ENCODE measurements at places on chromosomes 4 and X.

DNA sequence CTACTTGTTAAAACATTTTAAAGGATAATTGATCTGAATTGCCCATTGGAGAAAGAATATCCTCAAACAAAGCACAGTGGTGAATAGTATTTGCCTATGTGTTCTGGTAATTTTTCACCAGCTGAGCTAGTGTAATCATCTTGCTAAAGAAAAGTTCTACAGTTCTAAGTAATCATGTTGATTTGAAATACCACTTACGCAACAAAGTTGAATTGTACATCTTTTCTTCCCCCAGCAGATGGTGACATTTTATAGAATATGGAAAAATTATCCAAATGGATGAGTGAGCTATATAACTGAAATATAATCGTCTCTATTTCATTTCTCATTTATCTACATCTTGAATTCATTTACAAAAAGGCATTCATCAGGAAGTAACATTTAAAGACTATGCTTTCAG is 9.7 kb upstream of the ZNF674 start:
- no peak for DNase-seq

DNA sequence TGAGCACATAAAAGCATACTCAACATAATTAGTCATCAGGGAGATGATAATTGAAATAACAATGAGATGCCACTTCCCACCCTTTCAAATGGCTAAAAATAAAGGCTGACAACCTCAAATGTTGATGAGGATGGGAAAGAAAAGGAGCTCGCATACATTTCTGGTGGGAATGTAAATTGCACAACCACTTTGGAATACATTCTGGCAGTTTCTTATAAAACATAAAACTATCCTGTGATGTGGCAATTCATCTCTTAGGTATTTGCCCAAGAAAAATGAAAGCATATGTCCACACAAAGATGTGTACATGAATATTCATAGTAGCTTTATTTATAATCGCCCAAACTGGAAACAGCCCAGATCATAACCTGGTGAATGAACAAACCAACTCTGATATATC is 687 bp upstream of the ZNF275 start:
- peak; percentile 25 for DNase-seq

GRCh38 chr4:108703370-108703769 is 53.0 kb downstream of the OSTC start:
- DNase-seq = no peak

DNA sequence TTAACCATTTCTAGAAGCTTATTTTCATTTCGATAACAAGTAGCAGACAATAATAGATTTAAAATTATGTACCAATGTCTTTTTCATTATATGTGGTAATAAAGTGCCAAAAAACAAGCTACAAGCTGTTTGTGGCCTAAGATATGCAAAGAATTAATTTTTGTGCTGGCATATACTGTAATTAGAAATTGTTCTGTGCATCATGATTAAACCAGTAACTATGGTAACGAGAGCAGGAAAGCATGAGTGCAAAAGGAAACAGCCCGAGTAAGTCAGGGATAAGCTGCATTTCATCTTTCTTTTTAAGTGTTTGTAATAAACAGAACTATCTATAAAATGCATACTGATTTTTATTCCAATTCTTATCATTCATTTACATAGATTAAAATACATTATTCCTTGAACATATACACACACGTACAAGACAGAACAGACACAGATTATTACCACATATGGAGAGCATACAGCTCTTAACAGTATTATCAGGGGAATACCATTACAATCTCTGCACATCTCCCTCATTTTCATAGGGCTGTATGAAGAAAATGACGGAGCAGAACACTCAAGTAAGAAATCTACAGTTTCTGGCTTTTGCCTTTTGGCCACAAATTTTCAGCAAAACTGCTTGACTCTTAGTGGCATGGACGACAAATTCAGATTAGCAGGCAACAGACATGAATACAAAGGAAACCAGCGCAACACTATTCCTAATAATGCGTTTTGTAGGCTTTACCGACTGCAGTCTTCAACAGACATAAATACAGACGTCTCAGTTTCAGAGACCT is 121.3 kb upstream of the WDR17 start:
- no peak for DNase-seq

- DNase-seq = no peak
Observed at GRCh38 chrX:64427281-64427680, 32.0 kb upstream of the MTMR8 start.

DNA sequence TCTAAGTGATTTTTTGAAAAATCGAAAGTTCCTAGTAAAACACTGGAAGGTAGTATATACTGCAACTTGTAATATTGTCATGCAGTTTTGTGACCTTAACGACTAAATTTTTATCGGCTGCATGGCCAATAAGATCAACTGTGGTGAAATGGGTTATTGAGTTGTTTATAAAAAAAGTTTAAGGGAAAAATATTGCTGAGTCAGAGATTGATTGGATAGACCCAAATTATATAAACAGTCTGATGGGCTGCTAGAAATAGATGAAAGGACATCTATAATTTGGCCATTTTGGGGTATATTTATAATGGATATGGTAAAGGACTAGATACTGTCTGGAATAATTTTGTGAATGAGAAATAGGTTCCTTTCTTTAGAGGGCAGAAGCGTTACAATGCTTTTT is 56.2 kb downstream of the MGST2 start:
- no peak for DNase-seq

- no peak for DNase-seq
Observed at GRCh38 chr4:6076391-6076790, 58.2 kb upstream of the C4orf50 start.

- no peak for DNase-seq
Observed at GRCh38 chrX:146224442-146224841, 406.8 kb downstream of the SLITRK2 start.

GRCh38 chrX:154477891-154478477 is 1.1 kb downstream of the LAGE3 start:
- DNase-seq = no peak

DNA sequence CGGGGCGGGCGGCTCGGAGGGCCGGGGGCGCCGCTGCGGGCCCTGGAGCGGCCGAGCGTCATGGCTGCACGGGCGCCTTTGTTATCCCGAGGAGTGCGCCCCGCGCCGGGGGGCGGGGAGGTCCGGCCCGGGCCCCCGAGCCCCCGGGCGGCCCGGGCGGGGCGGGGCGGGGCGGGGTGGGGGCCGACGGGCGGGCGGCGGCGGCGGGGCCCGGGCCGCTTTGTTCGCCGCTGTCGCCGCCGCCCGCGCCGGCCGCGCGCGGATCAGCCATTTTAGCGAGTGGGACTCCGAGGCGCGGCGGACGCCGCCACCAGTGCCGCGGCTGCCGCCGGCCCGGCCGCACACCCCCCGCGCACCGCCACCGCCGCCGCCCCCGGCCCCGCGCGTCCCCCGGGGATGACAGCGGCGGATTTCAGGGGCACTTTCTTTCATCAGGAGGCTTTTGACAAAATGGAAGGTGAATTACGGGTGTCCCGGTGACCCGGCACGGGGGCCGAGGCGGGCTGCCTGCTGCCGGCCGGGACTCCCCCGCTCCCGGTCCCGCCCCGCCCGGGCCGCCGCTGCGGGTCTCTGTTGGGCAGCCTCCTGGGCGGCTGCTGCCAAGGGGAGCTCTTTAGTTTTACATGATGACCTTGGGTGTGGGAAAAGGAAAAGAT is 1.2 kb downstream of the HMGB3 start:
- DNase-seq = no peak

DNA sequence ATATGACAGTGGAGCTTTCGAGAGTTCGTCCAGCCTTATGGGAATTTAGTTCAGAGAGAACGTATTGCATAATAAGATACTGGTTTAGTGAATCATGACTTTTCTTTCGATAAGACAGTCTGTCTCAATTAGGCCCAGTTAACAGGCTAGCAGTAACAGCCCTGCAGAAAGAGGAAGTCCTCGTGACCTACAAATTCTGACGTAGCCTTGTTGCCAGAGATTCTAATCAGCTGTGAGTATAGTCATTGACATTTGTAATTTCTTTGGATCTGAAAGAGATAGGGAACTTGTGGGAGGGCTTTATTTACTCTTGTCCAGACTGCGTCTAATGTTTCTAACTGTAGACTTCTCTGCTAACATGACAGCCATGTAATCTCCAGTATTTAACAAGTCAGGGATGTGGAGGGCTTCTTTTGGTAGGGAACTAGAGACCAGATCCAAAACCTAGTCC is 15.8 kb downstream of the ART3 start:
- peak; percentile 74 for DNase-seq

DNA sequence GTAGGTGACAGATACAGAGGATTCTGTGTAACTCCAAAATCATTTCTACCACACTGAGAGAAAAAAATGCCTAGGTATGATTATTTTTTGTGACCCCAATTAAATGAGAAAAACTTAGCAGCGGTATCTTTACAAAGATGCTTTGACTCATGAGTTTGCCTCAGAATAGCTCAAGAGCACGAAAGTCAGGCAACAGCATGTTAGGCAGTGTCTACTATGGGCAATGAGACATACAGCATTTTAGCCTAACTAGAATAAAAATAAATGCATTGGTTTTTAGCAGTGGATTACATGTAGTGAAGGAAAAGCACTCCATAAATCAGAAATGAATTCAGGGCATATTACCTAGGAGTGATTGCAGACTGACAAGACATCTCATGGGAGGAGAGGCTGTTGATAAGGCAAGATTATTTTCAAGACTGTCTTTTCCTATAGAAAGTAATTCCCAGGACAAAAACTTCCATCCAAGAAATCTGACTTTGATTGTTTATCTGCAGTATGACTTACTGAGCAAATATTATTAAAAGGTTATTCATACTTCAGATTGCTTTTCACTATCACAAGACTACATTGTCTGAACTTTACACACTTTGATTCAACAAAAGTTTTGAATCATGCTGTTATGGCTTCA is 3.6 kb downstream of the ANXA10 start:
- no peak for DNase-seq

DNA sequence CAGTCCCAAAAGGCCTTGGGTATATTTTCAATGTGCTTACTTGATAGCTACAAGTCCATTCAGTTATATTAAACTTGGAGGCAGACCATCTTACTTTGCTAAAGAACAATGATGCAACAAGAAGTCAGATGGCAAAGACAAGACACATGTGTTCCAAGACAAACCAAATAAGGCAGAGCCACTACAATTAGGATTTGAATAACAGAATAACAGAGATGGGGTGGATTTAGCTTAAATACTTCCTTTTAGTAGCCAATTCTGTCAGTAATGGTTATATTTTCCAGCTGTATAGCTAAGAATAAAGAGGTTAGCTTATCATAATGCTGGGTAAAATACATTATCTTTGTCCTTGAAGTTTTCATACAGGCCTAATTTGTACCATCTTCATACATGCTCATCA is 37.7 kb upstream of the FRAS1 start:
- no peak for DNase-seq

GRCh38 chr4:148442832-148443511 is 758 bp upstream of the NR3C2 start:
- no peak for DNase-seq

GRCh38 chrX:112681976-112682375 is 2.2 kb upstream of the LHFPL1 start:
- DNase-seq = no peak

GRCh38 chr4:38609614-38610013 is 54.4 kb upstream of the KLF3 start:
- no peak for DNase-seq

DNA sequence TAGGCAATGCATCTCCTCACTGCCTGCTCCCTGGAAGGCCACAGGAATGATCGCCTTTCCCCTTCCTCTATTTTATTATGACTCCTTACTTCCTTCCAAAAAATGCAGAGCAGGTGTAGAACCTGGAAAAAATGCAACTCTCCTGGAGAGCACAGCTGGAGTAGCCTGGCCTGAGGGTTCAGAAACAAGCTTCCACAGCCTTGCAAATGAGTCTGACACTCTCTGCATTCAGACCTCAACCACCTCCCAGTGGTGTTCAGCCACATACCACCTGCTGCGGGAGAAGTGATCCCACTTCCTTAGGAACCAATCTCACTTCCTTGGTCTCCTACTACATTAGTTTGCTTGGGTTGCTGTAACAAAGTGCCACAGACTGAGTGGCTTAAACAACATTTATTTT is 368.1 kb upstream of the NOCT start:
- DNase-seq = no peak

- no peak for DNase-seq
Observed at GRCh38 chrX:32421266-32421665, 790.1 kb downstream of the DMD start.

DNA sequence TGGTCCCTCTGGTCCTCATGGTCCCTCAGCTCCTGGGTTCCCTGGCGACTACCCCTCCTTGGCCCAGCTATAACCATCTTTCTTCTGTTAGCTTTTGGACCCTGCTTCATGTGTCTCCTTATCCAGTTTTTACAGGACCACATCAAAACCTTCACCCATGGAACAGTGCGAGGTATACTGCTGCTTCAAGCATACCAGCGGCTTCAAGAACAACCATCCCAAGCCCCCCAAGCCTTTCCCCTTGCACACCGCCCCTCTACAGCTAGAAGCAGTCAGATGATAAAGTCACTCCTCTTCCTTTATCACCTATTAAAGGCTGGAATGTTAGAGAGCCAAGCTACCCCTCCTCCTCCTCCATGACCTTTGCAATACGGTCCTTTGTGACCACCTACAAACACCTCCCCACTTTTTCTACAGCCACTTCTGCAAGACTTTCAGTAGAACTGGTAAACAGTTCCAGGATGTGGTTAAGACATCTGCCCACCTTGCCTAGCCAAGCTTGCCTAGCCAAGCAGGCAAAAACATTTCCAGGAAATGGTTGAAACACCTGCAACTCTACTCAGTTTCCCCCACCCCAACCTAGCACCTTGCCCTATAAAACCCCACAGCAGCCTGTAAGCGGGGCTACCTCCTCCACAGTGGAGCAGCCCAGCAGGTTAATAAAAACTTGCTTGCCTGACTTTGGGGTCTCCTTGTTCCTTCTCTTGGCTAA is 125.7 kb downstream of the ZC4H2 start:
- DNase-seq = no peak

GRCh38 chrX:107420571-107420970 is 28.9 kb upstream of the FRMPD3 start:
- no peak for DNase-seq

DNA sequence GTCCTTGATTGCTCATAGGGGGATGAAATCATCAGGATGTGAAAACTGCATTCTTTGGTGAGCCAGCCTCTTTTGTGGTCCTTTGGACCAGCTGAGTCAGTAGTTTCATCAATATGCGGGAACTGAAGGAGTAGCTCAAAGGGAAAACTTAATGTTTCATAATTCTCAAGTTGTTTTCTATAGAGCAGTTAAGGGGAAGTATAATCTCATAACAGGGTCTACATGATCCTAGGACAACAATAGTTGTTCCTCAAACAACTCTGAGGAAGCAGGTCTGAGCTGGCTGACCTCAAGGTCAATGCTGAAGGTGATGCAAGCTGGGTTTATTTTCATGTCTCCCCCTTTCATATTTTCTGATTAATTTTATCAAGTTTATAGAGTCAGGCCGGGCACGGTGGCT is 36.1 kb upstream of the IRF2 start:
- DNase-seq = no peak

GRCh38 chr4:37973441-37973840 is 13.2 kb downstream of the PTTG2 start:
- no peak for DNase-seq

DNA sequence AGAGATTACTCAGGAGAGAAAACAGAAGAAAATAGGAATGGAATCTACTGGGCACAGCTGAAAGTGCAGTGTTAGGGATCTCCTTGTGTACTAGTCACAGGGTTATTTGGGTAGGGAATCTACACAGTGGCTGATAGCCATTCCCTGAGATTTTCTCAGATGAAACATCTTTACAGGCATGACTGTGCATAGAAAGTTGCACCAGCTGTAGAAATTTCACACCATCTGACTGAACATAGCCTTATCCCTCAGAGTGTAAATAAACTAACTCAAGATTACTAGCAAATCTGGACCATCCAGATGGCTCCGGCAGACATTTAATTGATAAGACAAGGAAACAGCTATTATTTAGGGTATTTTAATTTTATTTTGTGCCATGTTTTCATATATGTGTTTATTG is 2053.5 kb upstream of the TENM3 start:
- no peak for DNase-seq
